Stimulated activated CD4-positive, alpha-beta T cell treated with anti-CD3 and anti-CD28 coated beads, TNF-alpha, amount 100 ng/mL, for 48 hours (primary cell): ENCODE measurements at places on chromosomes 3 and 15.

DNA sequence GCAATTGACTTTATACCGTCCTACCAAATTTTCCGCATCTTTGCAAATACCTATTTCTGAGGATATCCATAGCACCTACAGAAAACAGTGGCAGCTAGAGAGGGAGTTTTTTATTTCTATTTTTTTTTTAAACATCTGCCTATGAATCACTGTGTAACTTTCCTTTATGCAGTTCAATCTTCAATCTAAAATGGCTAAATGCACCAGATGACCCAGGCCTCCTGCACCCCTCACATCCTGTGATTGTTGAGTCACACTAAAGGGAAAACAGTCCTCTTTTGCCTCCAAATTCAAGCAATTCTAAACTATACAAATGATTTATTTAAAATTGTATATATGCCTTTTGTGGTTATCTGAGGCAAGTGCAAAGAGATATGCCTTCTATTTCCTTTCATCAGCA, 20.1 kb upstream of the BCL6 start:
- DNase-seq = no peak

- DNase-seq = no peak
Measured at GRCh38 chr3:64977308-64978100, 289.7 kb upstream of the ADAMTS9 start.

GRCh38 chr3:140224307-140224706, 289.3 kb downstream of the CLSTN2 start:
- DNase-seq = no peak

- no peak for DNase-seq
Measured at GRCh38 chr3:194756791-194757325, 71.2 kb downstream of the FAM43A start.

GRCh38 chr3:32951410-32951811, at the start of gene CCR4:
CCR4 (plus strand) TSS chr3:32951644; CDS start chr3:32953423, 1,779 bp downstream.
- no peak for DNase-seq
